ENCODE measurements at places on chromosomes 7 and 10. TPM values are rescaled to one million over a fixed set of nuclear protein-coding genes. Genes with fewer than 3 reads are reported as not detected.

GRCh38 chr10:14838582-14839304 is 637 bp downstream of the HSPA14 start:
- no peak for DNase-seq

- no peak for DNase-seq
Observed at GRCh38 chr7:70695795-70696083, 436.2 kb upstream of the GALNT17 start.

DNA sequence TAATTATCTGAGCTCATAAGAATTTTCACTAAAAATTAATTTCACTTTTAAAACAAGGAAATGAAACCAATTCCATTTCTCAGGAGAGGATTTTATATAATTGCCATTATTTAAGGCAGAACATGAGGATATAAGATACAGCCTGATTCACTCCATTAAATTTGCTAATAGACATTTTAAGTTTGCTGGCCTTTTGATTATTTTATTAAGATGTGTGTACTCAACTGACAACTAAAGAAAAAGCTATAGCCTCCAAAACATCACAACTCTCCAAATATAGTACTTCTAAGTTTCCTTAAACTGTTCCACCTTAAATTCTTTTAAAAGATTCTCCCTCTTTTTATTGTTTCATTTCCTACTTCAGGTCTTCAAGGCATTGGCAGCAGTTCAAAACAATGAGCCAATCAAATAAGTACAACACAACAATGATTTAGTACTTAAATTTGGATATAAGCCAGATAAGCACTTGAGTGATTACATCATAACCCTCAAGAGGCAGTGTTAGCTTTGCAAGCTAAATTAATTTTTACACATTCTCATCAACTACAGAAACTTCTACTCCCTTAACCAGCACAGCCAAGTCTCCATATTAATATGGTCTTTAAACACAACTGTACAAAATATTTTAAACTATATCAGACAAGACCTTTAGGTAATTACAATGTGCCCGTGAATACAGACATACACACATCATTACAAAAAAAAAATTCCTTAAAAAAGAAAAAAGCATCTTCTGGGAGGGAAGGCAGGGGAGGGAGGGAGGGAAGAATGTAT is 121.8 kb downstream of the KMT2C start:
- peak; percentile 45 for DNase-seq

DNA sequence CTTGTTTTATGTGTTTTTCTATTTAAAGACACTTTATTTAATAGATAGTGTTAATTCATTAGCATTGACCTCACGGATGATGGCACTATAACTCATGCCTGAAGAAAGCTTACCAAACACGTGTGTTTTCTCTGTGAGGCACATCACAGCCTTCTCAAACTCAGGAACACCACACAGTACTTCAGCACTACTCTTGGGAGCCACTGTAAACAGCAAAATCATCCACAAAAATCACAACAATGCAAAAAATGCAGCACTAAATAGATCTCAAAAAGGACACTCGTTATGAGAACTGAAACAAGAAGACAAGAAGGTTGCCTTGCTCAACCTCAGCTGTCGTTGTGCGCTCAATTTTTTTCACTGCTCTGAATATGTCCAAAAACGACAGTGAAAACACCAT is 12.0 kb upstream of the PARP12 start:
- no peak for DNase-seq

DNA sequence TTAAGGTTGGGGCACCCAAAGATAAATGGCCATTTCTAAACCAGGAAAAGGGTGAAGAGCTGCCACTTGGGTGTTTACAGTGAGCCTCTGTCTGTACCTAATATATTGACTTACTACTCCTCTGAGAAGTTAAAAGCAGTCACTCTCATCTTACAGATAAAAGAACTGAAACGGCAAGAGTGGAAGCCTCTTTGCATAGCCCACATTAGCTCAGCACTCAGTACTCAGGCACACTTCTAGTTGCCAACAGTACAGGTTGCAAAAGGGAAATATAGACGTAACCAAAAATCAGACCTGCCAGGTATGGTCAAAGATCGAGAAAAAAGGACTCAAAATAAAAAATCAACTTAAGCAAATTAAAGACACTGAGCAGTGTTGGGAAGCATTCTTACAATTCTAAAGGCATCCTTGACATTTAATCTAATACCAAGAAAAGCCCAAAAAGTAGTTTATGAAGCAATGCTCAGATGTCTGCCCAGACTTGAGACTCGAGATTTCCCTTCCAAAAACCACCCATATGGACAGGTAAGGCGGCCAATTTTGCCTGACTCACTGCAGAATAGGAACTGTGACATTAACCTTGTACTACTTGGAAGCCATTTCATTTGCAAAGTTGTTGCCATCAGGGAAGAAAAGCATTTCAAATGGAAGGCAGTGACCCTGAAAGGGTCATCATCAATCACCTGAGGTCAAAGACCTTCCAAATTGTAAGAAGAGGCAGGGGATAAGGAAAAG is 139.3 kb downstream of the SLC25A13 start:
- DNase-seq: no peak

DNA sequence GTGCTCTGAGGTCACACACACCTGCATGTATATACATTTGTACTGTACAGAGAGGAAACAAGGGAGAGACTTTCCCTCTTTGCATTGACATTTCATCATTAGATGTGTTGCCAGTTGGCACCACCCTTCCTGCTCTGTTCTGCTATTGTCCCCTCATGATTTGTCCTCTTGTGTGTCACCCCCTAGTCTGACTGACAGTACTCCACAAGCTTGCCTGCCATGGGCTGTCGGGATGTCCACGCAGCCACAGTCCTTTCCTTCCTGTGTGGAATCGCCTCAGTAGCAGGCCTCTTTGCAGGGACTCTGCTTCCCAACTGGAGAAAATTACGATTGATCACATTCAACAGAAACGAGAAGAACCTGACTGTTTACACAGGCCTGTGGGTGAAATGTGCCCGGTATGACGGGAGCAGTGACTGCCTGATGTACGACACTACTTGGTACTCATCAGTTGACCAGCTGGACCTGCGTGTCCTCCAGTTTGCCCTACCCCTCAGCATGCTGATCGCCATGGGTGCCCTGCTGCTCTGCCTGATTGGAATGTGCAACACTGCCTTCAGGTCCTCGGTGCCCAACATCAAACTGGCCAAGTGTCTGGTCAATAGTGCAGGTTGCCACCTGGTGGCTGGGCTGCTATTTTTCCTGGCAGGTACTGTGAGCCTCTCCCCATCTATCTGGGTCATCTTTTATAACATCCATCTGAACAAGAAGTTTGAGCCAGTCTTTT is 9.4 kb downstream of the CLDN12 start:
- DNase-seq: no peak

DNA sequence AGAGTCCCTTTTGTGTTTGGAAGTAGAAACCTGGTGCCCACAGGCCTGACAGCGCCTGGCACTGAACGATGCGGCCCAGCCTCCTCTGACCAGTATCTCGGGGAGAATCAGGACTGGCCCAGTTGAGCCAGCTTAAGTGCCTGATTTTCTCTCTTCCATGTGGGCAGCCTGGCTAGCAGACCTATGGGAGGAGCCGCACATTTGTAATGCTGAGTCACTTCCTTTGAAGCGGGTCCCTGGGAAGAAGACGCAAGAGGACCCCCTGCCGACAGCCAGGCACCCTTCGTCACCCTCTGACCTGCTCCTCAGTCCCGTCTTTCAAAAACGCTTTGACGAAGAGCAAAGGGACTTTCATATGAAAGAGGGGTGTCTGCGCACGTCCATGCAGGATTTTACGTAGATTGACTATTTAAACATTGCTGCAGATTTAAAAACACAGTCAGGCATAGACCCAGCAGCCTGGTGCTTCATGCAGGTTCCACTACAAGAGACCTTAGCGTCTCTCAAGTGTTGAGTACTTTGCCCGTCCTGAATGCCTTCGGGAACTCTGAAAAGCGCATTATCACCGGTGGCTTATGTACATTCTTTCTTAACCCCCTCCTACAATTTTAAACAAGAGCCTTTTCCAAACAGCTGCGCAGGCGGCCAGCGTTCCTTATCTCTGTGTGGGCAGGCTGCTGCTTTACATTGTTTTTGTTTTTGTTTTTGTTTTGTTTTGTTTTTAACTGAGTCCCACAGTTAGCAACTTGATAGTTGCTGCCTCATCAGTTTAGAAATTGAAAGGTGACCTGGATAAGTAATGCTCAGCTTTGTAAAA is 36.5 kb upstream of the AP5Z1 start:
- peak; percentile 21 for DNase-seq

DNA sequence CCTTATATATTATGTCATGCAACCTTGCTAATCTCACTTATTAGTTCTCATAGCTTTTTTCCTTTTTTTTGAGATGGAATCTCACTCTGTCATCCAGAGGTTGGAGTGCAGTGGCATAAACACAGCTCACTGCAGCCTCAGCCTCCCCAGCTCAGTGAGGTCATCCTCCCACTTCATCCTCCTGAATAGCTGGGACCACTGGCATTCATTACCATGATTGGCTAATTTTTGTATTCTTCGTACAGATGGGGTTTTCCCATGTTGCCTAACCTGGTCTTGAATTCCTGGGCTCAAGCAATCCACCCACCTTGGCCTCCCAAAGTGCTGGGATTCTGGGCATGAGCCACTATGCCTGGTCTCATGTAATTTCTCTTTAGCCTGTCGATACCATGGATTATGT is 89.1 kb upstream of the TRIM24 start:
- DNase-seq: no peak

DNA sequence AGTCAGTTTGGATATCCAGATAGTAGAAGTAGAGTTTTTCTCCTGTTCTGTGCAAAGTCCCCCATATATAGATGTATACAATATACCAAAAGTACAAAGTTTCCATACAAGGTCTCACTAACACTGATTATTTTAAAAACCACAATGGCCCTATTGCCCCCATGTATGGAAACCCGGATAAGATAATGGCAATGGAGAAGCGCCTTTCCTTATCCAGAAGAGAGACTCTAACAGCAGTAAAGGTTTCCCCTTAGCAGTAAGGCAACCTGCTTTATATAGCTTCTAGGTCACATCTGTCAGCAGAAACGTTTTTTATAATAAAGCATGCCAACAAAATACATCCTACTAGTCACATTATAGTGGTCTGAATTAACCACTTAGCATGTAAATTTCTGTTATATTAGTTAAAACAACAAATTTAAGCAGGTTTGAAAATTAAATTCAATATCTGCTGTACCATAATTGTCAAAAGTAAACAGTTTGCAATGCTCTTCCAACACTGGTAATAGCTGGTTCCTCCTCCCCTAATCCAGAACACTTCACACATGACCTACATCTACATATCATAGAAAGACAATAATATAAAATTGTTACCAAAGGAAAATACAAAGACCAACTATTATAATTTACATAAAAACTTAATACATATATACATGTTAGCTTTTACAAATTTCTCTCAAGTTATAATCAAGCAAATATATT is 22.4 kb downstream of the USP6NL start:
- DNase-seq: no peak

DNA sequence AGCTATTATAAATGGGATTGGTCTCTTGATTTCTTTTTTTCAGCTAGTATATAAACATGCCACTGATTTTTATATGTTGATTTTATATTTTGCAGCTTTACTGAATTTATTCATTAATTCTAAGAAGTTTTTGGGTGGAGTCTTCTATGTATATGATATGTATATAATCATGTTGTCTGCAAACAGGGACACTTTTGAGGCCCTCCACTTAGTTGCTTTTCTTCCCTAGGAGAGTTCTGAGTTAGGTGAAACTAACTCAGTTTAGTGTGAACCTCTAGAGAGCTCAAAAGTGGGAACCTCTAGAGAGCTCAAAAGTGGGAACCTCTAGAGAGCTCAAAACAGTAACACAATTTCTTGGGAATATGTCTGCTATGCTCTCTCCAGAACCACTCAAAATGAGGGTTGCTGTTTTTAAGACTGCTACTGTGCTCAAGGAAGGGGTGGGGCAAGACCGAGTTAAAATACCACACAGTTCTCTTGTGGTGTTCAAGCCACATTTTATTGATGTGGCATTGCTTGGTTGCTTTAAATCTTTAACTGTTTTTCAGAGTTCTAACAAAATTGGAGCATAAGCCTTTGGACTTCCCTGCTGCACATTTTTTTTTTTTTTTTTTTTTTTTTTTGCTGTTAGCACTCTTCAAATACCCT is 13.2 kb downstream of the CCDC7 start:
- no peak for DNase-seq

DNA sequence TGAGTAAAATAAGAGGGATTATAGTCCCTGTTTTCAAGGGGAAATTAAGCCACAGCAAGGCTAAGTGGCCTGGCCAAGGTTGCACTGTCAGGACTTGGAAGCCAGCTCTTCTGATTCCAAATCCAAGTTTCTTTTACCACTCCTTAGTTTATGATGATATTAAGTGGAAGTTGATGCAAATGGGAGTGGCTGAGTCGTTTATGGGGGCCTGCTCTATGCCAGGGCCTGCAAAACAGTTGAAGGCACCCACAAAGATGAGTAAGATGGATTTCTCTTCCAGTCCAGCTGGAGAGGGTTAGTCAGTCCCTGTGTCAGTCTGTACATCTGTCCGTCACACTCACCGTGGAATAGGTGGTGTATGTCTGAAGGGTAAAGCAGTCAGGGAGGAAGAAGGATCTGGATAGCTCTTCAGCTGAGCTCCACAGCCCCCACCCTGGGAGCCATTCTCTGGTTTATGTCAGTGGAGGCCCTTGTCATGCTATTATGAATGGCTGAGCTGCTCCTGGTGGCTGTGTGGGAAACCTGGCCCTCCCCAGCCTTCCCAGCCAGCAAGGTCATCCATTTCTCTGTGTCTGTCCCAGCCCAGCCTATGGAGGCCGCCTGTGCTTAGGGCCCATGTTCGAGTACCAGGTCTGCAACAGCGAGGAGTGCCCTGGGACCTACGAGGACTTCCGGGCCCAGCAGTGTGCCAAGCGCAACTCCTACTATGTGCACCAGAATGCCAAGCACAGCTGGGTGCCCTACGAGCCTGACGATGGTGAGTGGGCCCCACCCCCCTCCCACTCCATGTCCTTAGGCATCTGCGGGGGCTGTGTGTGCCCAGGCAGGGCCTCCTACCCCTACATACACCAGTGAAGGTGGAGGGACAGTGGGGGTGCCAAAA is 44.5 kb downstream of the TBATA start:
- DNase-seq: no peak

GRCh38 chr7:30927040-30927439 is 15.4 kb downstream of the AQP1 start:
- DNase-seq: no peak

DNA sequence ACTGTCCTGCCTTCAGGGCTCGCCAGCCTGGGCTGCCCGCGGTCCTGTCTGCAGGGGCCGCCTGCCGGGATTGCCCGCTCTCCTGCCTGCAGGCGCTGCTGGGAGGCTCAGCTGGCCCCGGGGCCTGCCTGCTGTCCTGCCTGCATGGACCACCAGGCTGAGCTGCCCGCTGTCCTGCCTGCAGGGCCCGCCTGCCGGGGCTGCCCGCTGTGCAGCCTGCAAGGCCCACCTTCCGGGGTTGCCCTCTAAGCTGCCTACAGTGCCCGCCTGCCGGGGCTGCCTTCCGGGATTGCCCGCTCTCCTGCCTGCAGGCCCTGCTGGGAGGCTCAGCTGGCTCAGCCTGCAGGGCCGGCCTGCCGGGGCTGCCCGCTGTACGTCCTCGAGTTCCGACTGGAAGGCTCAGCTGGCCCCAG is 164.4 kb downstream of the GLRX3 start:
- peak; percentile 71 for DNase-seq

- no peak for DNase-seq
Observed at GRCh38 chr10:98466861-98467505, 20.2 kb upstream of the HPS1 start.

The CALML5 gene
- not detected for polyA plus RNA-seq

The DRGX gene
- not detected for polyA plus RNA-seq

The CDHR1 gene
- polyA plus RNA-seq: 0.77 TPM

The SP8 gene
- polyA plus RNA-seq: not detected

The GJC3 gene
- 4.2 TPM for polyA plus RNA-seq

The CLDN4 gene
- polyA plus RNA-seq: 73.1 TPM

The POLD2 gene
- 68.3 TPM for polyA plus RNA-seq
